ENCODE measurements at places on chromosomes 12 and 14.

DNA sequence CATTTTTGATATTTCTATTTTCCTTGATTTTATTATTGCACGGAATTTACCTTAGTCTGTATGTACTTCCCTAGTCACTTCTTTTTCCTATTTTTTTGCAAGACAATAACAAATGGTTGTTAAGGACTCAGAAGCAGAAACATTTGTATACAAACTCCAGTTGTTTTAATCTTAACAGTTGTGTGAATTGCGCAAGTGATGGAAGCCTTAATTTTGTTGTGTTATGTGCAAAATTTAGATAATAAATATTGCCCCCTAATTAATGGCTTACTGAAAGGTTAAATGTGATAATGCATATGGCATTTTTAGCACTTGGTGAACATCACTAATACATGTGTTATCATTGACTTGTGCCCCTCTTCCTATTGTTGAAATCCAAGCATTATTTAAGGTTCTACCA lies 82.0 kb downstream of the MGAT4C start:
- DNase-seq, result no peak

DNA sequence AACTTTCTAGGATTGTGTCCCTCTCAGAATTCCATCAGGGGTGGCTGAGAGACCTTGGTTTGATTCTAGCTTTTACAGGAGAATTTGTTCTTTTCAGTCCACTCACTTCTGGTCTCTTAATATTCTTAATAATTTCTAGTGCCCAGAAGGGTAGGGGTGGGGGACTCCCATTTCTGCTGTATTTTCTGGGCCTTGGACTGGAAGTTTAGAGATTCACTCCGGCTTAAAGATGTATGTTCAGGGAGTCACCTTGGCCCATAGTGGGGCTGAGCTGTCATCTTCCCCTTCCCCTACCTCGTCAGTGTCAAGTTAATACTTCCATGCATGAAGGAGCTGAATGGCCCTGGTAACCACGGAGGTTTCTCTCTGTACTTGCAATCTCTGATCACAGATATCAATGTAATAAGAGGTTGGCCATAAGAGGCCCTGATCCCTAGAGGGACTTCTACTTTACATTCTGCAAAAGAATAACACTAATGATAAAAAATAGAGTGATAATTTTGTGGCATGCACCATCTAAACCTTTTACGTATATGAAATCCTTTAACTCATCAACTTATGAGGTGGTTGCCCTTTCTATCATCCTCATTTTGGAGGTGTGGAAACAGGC lies 6.7 kb downstream of the KRT81 start:
- no peak for DNase-seq

- DNase-seq, result no peak
Measured at GRCh38 chr14:61911574-61911973, 149.4 kb downstream of the SNAPC1 start.

DNA sequence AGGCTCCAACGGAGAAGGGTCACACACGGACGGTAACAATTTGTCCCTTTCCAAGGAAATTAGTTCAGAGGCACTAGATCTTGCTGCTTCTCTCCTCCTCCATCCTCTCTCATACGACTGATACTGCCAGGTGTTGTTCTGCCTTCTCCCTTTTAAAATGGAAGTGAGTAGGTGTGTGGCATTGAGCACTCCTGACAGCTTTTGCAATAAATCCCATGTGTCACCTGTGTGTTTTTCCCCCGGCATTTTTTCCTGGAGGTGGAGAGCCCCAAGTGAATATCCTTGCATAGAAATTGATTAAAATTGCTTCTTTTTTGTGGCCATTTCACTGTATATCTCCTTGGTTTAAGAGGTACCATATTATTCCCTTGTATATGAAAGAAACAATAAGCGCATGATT lies 26.2 kb upstream of the AKAP5 start:
- no peak for DNase-seq

- DNase-seq, result no peak
Measured at GRCh38 chr14:85947461-85948139, 417.7 kb downstream of the FLRT2 start.

DNA sequence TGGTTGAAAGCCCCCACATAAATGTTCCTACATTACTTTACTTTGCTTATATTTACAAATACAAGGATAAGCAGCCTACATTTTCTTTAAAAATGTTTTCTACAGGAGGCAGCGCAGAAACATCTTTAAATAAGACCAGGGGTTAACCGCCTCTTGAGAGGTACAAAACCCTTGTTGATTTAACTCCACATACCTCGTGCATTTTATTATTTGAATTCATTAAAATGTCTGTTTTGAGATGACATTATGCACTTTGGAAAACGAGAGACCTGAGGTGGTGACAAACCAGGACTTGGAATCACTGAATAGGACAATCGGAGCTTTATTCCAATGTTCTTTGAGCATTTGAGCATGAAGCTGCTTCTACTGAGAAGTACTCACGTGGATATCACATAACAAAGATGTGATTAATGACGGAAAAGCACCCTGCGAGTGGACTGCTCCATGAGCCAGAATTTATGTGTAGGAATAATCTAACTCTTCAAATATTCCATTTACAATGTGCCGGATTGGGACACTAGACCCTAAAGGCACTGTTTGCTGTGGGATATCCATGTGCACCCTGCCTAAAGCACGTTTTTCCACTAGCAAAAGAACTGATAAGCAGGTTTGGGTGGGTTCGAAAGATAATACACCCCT lies 746 bp upstream of the DUSP16 start:
- DNase-seq, result no peak

DNA sequence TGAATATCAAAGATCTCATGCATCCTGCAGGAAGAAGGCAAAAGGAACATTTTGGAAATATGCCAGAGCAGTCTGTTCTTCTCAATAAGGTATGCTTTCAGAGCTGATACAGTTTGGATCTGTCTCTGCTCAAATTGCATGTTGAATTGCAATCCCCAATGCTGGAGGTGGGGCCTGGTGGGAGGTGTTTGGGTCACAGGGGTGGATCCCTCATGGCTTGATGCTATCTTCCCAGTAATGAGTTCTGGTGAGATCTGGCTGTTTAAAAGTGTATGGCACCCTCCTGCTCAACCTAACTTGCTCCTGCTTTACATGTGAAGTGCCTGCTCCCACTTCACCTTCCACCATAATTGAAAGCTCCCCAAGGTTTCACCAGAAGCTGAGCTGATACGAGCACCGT lies 76.6 kb downstream of the RIN3 start:
- DNase-seq, result no peak

GRCh38 chr12:49342914-49343731 lies 3.6 kb upstream of the DNAJC22 start:
- no peak for DNase-seq

GRCh38 chr12:71164568-71165197 lies 6.9 kb upstream of the TSPAN8 start:
- no peak for DNase-seq

GRCh38 chr12:67788118-67788517 lies 139.6 kb downstream of the DYRK2 start:
- DNase-seq, result no peak

- no peak for DNase-seq
Measured at GRCh38 chr12:15130541-15130940, 90.7 kb downstream of the RERG start.

DNA sequence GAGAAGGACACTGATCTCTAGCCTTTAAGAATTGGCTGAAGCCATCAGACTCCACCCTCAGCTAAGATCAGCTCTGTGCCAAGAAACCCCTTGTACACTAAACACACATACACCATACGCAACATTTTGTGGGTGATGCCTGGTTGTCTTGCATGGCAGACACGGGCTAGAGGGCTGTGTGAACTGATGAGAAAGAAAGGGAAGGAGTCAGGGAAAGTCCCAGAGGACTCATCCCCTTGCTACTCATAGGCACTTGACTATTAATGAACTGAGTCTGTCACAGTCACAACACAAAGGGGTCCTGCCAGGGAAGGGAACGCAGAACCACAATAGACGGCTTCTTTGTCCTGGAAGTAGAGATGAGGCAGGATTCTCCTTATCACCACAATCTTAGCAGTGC lies 80.8 kb downstream of the EMP1 start:
- DNase-seq, result no peak

GRCh38 chr14:105904379-105904778 lies 378.0 kb downstream of the TMEM121 start:
- no peak for DNase-seq

GRCh38 chr14:20662968-20663732 lies 21.2 kb upstream of the RNASE4 start:
- peak; percentile 72 for DNase-seq

DNA sequence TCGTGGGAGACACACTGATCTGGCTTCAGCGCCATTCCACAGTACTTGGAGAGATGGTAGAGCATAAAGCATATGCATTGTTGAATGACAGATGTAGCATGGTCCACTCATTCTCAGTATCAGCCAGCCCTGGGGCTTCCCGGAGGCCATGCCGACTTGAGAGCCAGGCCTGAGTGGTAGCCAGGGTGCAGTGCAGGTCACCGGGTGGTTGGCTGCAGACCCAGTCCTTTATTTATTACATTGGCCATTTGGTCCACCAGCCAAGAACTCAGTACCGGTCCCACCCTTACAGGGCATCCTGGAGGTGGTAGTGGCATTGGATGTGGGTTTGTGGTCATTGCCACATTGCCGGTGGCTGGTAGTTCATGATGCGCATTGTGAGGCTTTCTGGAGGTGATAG lies 121.6 kb upstream of the RTL1 start:
- DNase-seq, result no peak

- no peak for DNase-seq
Measured at GRCh38 chr12:126811391-126811790, 1455.6 kb upstream of the TMEM132C start.

DNA sequence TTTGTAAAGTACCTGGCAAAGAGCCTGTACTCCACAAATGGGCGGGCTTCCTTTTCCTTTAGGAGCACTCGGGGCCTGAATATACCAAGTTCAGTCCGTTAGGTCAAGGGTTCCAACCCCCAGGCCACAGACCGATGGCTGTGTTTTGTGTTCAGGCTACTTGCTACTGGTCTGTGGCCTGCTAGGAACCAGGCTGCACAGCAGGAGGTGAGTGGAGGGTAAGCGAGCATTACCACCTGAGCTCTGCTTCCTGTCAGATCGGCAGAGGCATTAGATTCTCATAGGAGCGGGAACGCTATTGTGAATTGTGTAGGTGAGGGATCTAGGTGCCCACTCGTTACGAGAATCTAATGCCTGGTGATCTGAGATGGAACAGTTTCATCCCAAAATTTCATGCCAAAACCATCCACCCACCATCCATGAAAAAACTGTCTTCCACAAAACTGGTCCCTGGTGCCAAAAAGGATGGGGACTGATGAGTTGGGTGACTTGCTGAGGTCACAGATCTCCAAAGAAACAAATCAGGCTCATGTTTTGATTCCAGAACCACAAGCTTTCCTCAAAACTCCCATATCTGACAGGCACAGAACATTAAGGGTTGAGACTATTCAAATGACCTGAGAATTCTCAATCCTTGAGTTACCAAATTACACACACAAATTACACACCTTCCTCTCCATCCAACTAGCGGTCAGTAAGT lies 4.2 kb downstream of the CSRP2 start:
- DNase-seq, result no peak

DNA sequence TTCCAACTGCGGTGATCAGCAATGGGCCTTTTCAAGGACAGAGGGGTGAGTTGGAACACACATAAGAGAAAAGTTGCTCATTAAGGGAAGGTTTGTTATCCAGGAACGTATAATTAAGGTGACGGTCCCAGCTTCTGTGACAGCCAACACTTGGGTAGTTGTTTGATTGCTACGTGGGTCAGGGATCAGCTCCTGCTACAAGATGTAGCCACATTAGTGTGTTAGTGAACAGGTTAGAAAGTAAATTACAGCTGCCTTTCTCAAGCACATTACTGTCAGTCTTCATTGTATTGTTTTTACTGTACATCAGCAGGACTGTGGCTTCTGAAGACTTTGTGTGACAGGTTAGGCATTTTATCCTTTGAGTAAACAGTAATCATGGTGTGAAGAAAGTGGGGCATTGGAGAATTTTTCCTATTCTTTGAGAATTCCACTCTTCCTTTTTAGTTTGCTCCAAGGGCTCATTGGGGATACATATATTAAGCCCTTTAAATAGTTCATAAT lies 230.5 kb downstream of the EGLN3 start:
- no peak for DNase-seq

- DNase-seq, result no peak
Measured at GRCh38 chr14:36505181-36505815, 14.7 kb downstream of the NKX2-1 start.

All from central memory CD4-positive, alpha-beta T cell (primary cell).